ENCODE measurements at places on chromosomes 1 and 21.
A peak's percentile ranks its signal among the peaks of the same experiment; 100 is the strongest.

GRCh38 chr1:151455231-151455630 lies 4.1 kb downstream of the POGZ start:
- no peak for DNase-seq

GRCh38 chr1:234729561-234730474 lies 119.8 kb upstream of the IRF2BP2 start:
- no peak for DNase-seq

GRCh38 chr1:8424539-8425116 lies 106.7 kb downstream of the SLC45A1 start:
- DNase-seq: peak; percentile 73

- no peak for DNase-seq
Observed at GRCh38 chr1:5974631-5975030, 17.6 kb downstream of the NPHP4 start.

GRCh38 chr1:28751315-28752060 lies 14.7 kb downstream of the YTHDF2 start:
- peak; percentile 46 for DNase-seq

DNA sequence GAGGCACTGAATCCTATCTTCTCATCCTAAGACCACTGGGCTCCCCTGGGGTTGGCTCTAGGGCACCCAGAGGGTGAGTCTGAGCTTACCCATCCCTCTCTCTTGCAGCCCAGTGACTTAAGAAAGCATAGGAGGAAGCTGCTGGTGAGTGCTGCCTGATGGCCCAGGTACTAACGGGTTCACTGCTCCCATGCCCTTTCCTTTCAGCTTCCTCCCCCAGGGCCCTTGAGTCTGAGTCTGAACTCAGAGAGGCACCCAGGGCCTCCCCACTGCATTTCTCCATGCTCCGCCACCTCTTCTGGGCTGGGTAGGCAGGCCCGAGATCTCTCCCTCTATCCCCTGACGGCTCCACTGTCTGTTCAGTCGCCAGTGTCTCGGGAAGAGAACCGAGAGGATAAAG lies 29.7 kb downstream of the PPFIA4 start:
- DNase-seq: no peak

DNA sequence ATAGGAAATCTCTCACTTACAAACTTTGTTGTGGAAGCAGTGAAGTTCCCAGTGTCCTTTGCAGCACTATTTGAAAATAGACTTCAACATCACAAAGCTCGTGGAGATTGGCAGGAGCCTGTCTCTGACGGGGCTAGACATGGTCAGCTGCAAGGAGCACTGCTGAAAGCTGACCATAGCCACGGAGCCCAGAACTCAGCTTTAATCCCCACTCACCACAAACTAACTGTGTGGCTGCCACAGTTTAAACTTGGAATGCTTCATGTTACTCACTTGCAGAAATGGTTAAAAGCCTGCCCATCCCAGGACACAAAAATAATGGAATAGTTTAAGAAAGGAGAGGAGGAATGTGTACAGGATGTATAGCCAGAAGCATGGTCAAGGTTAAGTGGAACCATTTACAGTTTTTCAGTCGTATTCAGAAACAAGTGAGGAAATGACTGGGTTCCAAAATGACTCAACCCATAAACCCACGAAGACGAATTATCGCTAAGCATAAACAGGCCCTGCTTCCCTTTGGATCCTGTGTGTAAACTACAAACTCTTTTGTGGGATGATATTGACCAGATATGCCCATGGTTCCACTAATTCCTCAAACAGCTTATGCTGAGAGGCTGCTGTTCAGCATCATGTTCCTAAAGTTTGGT lies 18.2 kb downstream of the DNALI1 start:
- DNase-seq: no peak

DNA sequence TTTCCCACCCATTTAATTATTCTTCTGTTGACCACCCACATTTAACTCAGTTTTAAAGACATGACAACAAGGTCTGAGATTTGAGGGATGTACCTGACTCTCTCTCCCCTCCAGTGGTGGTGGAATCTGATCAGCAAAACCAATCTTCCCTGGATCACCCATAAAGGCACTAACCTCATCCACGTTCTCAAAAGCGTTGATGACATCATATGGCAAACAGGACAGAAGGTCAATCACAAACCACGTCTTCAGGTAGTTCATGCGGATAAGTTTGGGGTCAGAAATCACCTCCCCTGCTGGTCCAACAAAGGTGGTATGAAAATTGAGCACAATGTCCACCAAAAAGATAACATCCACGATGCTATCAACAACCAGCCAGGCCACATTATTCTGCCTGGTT lies 115.3 kb downstream of the KCNH1 start:
- DNase-seq: no peak

GRCh38 chr1:182990413-182991144 lies 32.6 kb upstream of the LAMC1 start:
- peak; percentile 73 for DNase-seq

DNA sequence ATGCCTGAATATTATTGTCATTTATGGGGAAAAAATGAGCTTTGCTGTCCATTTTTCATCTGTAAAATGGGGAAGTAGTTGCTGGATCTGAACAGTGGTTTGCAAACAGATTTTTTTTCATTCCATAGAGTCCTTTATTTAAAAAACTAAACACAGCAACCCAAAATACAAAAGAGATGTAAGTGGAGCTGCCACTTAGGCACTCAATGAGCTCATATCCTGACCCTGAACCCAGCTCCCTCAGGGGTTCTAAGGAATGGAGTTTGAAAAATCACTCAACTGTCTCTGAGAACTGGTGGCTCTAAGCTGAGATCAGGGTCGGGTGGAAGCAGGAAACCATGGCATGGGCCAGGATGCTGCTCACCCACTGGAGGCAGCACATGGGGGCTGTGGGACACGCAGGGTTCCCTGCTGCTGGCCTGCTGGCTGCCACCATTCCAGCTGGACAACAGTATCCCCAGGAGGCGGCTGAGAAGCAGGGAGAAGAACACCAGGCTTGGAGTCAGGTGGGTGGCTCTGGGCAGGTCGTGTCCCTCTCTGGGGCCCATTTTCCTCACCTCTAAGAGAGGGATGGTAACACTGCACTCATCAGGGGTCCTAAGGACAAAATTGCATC lies 9.6 kb upstream of the ECE1 start:
- no peak for DNase-seq

DNA sequence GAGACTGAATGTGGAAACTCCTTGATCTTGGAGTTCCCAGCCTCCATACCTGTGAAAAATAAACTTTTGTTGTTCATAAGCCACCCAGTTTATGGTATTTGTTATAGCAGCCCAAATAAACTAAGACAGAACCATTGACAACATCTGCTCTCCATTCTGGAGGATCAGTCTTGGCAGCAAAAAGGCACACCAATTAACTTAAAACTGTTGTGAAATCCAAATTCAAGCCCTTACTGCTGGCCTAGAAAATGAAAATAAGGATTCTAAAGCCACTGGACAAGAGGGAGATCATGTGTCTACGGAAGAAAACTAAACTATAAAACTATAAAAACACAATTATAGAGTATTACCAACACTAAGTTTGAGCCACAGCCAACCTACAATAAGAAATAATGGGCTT lies 172.1 kb upstream of the RNPC3 start:
- DNase-seq: no peak

DNA sequence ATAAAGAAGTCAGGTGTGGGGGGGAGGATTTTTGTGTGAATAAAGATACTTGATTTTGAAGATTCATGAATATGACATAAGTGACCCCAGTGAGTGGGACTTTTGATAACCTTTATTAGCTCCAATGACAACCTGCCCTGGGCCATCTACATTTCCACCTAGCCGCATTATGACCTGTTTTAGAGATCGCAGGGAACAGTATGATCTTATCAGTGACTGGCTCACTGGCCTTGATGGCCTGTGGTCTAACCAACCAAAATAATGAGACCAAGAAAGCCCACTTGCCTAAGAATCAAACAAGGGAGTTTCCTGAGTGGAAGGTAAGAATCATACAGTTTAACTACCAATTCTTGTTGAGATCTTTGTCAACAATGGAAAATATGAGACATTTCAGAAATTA lies 1.8 kb downstream of the ELAPOR1 start:
- no peak for DNase-seq

DNA sequence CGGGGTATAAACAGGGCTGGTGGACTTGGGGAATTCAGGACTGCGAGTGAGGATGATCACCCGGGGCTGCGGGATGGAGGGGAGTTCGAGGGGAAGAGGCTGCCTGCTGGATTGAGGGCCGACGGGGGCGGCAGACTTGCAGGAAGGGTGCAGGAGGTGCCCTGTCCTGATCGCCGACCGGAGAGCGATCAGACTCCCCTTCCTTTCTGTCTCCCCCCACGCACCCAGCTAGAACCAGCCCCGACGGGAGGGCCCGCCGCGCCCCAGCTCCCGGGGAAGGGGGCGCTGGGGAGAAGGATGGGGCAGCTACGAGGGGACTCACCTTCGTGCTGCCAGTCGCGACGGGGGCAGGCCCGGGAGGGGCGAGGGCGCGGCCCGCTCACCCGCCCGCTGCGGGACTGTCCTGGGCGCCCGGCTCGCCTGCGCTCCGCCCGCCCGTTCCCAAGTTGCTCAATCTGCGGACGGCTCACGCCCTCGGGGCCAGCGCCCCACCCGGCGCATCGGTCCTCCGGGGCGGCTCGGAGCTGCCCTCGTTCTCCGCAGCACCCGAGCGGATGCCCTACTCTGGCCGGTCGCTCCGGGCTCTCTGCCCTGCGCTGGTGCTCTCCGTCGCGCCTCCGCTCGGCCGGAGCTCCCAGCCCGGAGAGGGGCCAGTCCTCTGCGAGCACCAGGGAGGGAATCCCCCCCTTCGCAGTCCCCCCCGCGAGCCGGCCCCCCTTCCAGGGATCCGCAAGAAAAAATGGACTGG lies at the start of gene RSPO1:
RSPO1 (minus strand) TSS at position 649 of the 748 bp plus-strand sequence. CDS start 5,231 bp downstream, outside the sequence.
- DNase-seq: no peak

- DNase-seq: no peak
Observed at GRCh38 chr1:77047978-77048614, 171.1 kb downstream of the PIGK start.

DNA sequence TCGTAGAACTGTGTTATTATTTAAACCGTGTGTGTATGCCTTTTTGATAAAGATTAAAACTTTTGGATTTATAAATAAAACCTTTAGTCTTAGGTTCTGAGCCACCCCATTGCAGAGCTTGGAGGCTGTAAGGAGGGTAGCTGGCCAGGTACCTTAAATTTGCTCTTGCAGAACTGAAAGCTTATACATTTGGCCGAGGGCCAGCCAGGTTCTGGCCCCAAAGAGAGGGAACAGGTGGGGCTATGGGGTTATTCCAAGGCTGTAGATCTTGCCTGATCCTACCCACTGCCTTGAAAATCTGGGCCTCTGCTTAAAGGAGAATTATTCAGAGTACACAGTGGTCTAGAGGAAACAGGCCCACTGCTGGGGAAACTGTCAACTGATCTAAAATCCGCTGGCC lies 59.6 kb downstream of the CAMK2N1 start:
- DNase-seq: no peak

GRCh38 chr1:99429754-99430153 lies 165.5 kb downstream of the PLPPR4 start:
- DNase-seq: no peak

DNA sequence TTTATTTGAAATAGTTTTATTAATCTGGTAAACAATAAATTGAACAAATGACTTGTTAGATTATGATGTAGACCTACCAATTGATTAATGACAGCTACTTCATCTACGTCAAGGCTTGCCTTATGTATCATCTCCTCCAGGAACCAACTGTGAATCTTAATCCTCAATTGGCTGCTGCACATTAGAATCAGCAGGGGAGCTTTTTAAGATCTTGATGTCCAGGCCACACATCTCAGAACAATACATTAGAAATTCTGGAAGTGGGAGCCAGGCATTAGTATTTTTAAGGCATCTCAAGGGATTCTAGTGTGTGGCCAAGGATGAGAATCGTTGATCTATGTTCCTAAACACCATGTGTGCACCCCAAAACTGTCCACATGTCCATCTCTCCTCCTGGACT lies 52.0 kb upstream of the LYPLAL1 start:
- no peak for DNase-seq

GRCh38 chr1:209406168-209406567 lies 177.3 kb upstream of the CAMK1G start:
- DNase-seq: no peak

DNA sequence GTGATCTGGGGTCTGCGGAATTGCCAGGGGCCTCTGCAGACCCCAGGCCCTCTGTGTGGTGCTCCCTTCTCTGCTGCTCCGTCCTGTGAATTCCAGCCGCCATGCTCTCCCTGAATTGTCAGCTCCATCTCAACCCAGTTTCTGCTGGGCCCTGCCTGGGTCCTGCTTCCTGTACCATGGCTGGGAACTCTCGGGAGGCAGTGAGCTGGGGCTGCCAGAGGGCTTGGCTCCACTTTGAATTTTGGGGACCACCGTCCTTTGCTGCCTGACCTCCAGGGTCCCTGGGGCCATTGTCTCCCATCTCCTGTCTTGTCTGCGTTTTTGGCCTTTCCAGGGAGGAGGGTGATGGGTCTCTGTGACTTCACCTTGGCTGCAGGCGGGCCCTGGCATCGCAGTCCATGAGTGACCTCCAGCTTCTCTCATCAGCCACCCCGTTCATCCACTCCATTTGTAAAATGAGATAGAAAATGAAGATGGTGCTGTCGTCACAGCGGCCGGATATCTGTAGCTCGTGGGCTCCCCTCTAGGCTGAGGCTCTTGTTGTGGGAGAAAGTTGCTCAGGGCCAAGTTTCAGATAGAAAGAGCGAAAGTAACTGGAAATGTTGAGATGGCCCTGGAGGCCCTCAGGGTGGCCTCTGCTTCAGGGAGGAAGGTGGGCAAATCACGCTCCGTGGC lies 38.3 kb downstream of the SKI start:
- no peak for DNase-seq

DNA sequence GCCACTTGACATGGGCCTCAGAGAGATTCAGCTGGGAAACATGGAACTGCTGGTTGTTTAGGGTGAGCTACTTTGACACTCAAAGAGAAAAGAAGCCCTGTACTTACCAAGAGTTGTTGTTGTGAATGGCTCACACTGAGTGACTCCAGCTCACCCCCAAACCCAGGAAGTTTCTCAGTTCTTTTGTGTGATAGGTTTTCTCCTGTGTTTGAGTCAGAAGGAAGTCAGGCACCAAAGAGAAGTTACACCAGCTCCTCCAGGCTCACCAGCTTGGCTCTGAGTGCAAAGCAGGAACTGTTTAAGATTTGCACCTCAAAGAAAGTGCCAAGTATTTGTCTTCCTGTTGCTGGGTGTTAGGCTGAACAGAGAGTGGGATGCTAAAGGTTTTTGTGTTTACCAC lies 111.2 kb upstream of the PROX1 start:
- DNase-seq: no peak

- no peak for DNase-seq
Observed at GRCh38 chr1:22609291-22609690, 27.1 kb upstream of the C1QA start.

DNA sequence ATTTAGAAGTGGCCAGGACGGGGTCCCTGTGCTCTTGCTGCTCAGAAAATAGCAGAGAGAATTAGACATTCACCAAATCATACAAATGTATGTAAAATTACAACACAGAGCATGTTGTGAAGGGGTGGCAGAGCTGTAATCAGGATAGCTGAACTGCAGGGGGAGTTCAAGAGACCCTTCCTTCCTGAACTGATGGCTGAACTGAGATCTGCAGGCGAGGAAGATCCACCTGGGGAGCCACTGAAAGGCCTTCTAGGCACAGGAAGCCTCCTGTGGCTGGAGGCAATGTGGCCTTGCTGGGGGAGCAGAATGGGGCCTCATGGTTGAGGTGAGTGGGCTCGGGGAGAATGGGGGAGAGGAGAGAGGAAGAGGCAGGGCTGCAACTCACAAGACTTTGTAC lies 216.5 kb downstream of the PRDM2 start:
- no peak for DNase-seq

Data from renal cortical epithelial cell (primary cell).